ENCODE measurements at places on chromosomes 2 and 18. TPM values are rescaled to one million over a fixed set of nuclear protein-coding genes. Genes with fewer than 3 reads are reported as not detected.

DNA sequence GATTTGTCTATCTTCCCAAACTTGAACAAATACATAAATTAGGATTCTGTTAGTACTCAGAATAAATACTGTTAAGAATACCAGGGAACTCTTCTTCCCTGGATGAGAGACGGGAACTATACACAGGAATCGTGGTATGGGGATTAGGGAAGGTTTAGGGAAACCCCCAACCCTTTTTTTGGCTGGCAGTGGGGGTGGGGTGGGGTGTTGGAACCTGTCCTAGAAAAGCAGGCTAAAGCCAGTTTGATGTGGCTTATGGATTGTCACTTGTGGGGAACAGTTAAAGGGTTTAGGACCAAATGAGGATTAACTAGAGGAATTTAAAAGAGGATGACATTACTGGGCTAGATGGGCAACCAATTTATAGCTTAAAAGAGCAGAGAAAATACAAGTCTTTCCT, 1.8 kb downstream of the SLC4A10 start:
- no peak for DNase-seq

- no peak for DNase-seq
Observed at GRCh38 chr18:2917259-2918047, 70.6 kb downstream of the EMILIN2 start.

GRCh38 chr2:112646102-112646719, 472 bp downstream of the SLC20A1 start:
- peak; percentile 22 for DNase-seq

The CIB4 gene
- total RNA-seq: not detected

- DNase-seq: no peak
Observed at GRCh38 chr2:3450385-3451010, 68.8 kb downstream of the ADI1 start.

The ZNF521 gene
- total RNA-seq: 50.2 TPM

DNA sequence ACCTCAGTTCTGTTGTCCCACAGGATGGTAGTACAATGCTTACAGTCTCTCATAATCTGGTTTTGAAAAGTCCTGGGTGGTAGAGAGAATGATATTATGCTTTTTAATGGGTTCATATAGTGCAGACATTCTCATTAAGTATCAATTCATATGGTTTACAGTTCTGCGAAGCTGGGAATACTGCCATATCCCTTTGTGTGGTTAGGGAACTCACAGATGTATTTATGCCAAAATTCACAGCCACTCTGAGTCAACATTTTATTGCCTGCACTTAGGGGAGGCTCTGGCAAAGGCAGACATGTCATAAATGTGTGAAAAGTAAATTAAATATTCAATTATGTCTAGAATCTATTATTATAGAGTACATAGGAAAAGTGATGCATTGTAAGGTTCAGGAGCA, 808.2 kb downstream of the SUCLG1 start:
- DNase-seq: no peak
